ENCODE measurements at places on chromosomes 12 and 14. TPM values are rescaled to one million over a fixed set of nuclear protein-coding genes. Genes with fewer than 3 reads are reported as not detected.

DNA sequence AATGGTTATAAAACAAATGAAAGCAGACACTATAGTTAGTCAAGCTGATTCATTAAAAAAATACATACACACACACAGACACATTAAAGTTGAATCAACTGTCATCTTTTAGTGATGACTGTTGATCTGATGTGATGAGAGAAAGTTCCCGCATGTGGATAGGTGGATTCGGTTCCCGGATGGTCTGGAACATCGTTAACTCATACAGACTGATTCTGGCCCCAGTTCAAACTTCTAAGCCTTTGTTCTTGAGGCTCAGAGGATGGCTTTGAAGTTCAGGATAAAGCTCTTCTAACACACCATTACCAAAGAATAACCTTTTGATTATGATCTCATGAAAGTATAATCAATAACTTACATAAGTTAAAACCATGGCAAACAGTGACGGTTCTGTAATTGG lies 27.5 kb downstream of the WIF1 start:
- DNase-seq: no peak

DNA sequence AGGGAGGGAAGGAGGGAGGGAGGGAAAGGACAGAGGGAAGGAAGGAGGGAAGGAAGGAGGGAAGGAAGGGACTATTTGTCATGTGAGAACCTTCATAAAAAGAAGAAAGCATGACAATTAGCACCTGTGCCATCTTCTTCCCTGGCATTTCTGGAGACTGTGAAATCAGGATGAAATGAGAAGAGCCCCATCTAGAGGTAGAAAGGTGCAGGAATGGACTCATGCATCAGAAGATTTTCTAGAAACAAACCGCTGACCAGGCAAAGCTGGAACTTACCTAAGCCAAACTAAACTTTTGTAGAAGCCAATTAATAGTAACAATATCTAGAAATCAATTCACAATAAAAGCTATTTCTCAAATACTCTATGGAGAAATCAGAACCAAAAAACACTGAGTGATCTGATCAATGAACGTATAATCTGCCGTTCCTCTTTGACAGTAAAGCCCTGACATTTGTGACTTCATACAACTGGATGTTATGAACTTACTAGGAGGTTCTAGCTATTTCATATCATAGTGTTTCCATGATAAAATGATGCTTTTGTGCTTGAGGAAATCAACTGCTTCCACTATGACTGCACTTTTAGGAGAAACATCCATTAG lies 24.4 kb upstream of the CRACR2A start:
- DNase-seq: no peak

DNA sequence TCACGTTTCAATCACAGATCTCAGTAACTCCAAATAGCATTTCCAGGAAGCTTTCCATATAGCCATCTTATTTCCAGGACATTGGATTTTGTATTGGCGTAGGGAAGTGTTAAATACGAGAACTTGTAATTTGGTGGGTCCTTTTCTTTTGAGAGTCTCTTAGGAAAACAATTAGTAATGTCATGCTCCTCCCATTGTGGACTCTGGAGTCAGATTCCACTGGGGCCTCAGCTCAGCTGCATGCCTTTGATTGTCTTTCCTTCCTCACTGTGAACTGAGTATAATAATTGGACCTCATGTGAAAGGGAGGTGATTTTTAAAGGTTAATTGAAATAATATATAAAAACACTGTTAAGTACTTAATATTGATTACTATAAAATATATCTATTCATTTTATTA lies 462.6 kb downstream of the NPAS3 start:
- DNase-seq: no peak

The BCAT1 gene
- total RNA-seq: 69.8 TPM

The TAS2R20 gene
- total RNA-seq: 1.7 TPM

The LRRC10 gene
- not detected for total RNA-seq

The IL31 gene
- total RNA-seq: not detected
